ENCODE measurements at places on chromosomes 1 and 21. TPM values are rescaled to one million over a fixed set of nuclear protein-coding genes. Genes with fewer than 3 reads are reported as not detected.

TAS1R1 gene
- not detected for total RNA-seq

AHCYL1 gene
- total RNA-seq: 52.6 TPM

SSR2 gene
- total RNA-seq: 278 TPM

ARHGEF16 gene
- total RNA-seq: not detected

STRIP1 gene
- total RNA-seq: 45.0 TPM

FAM110D gene
- total RNA-seq: not detected

CHAF1B gene
- 18.6 TPM for total RNA-seq

RNF186 gene
- total RNA-seq: not detected

VHLL gene
- total RNA-seq: not detected

PLD5 gene
- not detected for total RNA-seq

CAMK1G gene
- total RNA-seq: not detected

ANKRD34A gene
- 2.3 TPM for total RNA-seq

FCRL4 gene
- total RNA-seq: not detected

SH2D2A gene
- total RNA-seq: 243 TPM

GBP4 gene
- 147 TPM for total RNA-seq

NASP gene
- 170 TPM for total RNA-seq

MYBPH gene
- not detected for total RNA-seq
